Fibroblast of skin of abdomen (primary cell): ENCODE measurements at places on chromosomes 2 and 18.
A peak's percentile ranks its signal among the peaks of the same experiment; 100 is the strongest.

GRCh38 chr18:52936931-52937330, 596.9 kb downstream of the DCC start:
- peak; percentile 25 for DNase-seq

GRCh38 chr2:161954103-161954502, 119.9 kb downstream of the DPP4 start:
- DNase-seq = no peak

GRCh38 chr2:102315921-102316320, 4.6 kb downstream of the IL1RL1 start:
- DNase-seq = no peak

GRCh38 chr2:149653831-149654445, 66.4 kb upstream of the MMADHC start:
- DNase-seq = no peak

DNA sequence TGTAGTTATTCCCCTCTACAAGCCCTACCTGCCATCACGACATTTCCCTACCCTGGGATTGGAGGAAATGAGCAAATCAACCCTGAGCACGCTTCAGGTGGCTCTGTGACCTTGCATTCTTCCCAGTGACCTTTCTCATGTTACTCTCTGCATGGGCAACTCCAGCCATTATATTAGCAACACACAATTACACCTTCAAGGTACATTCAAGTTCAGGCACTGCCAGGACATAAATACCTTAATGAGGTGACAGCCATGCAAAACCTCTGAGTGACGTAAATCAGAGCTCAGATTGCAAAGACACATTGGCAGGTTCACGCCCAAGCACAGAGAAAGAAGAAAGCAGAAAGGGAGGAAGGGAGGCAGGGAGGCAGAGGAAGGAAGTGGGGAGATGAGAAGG, 68.7 kb upstream of the ALK start:
- no peak for DNase-seq

DNA sequence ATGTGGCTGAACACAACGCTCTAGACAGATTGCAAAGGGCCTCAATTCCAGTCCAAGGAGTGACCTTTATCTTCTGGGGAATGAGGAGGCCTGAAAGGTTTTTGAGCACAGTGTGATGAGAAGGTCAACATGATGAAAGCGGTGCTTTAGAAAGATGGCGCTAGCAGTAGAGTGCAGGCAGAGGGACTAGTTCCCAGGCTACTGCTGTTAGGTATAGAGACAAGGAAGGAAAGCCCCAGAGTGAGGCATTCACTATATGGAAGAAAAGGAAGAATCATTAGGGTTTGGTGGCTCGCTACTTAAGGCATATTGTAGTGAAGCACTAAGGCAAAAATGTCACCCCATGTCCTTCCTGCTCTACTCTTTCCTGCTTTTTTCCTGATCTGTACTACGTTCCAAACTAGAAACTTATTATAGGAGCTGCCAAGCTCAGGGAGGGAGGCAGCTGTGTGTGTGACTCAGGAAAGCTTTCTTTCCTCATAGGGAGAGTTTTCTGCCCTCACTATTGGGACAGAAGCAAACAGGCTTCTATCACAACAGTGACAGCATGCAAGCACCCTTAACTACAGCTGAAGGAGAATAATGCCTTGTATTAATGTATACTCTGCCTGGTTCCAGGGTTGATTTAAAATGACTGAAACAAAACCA, 160.8 kb upstream of the CAVIN2 start:
- no peak for DNase-seq

GRCh38 chr2:23698721-23699579, 228.0 kb downstream of the ATAD2B start:
- peak; percentile 42 for DNase-seq

GRCh38 chr2:75462206-75462605, 98.5 kb downstream of the EVA1A start:
- no peak for DNase-seq

GRCh38 chr2:231483398-231484329, 19.4 kb upstream of the NCL start:
- no peak for DNase-seq

GRCh38 chr2:63628403-63628942, 39.7 kb downstream of the MDH1 start:
- no peak for DNase-seq

DNA sequence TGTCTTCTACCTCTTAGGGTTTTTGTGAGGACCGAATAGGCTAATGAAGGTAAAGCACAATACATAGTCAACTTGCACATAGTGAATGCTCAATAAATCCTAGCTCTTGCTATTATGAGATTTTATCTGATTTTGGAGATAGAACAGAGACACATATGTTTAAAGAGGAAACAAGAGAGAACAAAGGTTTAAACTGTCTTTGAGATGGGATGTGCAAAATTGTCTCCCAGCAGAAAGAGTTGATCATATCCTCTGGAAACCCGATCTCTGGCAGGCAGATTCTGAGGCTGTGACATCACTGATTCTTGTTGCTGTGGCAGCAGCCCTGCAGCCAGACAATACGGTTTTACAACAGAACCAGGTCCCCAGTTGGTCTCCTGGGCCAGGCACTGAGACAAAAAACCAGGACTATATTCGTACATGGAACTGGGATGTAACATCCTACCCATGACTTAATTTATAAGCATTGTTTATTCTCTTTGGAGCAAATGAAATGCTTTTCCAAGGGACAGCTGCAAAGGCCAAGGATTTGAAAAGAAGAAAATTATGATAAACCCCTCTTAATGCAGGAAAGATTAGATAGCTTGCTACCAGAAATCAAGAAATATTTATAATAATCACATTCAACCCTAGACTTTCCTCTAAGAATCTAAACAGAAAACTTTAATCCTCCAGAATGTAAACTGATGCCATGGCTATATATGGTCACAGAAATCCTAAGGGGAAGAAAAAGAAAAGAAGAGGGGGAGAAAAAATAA, 80.2 kb downstream of the SLC8A1 start:
- DNase-seq = peak; percentile 76

GRCh38 chr2:65918760-65919187, 486.4 kb upstream of the SPRED2 start:
- no peak for DNase-seq

DNA sequence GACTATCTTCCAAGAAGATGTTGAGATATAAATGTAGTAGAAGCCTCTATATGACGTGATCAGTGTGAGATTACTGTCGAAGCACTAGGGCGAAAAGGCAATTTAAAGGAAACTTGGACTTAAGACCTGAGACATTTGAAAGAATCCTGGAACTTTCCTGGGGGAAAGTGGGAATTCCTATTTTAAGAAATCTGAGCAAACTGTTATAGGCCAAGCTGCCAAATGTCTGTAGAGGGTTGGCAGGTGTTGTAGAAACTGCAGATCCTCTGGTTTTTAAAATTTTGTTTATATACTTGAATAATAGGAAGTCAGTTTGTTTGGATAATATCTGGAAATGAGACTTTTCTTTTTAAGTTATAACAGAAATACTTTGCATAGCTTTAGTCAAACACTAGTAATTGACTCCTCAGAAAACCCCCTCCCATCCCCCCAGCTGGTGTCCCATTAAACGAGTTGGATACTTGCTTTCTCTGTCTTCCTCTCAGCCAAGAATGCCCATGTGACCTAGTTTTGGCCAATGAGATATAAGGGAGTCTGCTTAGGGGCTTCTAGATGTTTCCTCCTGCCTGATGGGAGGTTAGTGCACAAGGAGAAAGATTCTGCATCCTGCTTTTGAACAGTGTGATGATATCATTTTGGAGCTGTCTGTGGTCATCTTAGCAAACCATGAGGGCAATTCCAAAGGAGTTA, 61.2 kb downstream of the MOGAT1 start:
- DNase-seq = no peak

GRCh38 chr2:212180408-212181083, 358.1 kb downstream of the ERBB4 start:
- no peak for DNase-seq

GRCh38 chr2:160096409-160096808, 34.0 kb upstream of the PLA2R1 start:
- no peak for DNase-seq

GRCh38 chr18:24885276-24885675, 424.8 kb downstream of the HRH4 start:
- DNase-seq = no peak

GRCh38 chr2:74499267-74499939, at the start of gene LBX2:
Gene LBX2 (minus strand): TSS chr2:74499603. CDS start chr2:74499537, 66 bp downstream.
- DNase-seq = no peak

- DNase-seq = no peak
These were observed 23.6 kb downstream of the THADA start for GRCh38 chr2:43572244-43572643.

GRCh38 chr2:55883357-55883756, 40.2 kb downstream of the EFEMP1 start:
- peak; percentile 61 for DNase-seq

GRCh38 chr2:191686729-191687128, 8.8 kb downstream of the NABP1 start:
- no peak for DNase-seq

DNA sequence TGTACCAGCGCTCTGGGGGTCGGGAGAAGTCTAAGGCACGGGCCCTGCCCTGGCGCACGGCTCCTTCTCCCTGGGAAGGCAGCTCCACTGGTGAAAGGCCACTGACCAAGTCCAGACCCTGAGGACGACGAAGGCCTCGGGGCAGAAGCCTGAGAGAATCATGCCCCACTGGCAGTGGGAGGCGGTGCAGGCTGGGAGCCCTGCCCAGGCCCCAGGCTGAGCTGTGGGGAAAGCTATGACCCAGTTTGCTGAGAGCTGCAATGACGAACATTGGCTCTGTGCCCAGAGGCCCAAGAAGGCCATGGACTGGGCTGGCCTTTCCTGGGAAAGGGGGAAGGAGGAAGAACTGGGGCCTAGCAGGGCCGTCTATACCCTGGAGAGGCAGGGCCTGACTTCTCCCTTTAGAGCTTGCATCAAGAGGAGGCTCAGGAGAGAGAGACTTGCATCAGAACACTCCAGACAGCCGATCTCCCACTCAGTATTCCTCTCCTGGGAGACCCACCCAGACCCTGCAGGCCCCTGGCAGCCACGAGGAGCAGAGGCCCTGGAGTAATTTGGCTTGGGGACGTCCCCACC, 32.9 kb downstream of the HS1BP3 start:
- peak; percentile 96 for DNase-seq

GRCh38 chr2:11559786-11560155, 25.9 kb downstream of the GREB1 start:
- no peak for DNase-seq

GRCh38 chr2:239811806-239812560, 213.2 kb downstream of the NDUFA10 start:
- DNase-seq = no peak

DNA sequence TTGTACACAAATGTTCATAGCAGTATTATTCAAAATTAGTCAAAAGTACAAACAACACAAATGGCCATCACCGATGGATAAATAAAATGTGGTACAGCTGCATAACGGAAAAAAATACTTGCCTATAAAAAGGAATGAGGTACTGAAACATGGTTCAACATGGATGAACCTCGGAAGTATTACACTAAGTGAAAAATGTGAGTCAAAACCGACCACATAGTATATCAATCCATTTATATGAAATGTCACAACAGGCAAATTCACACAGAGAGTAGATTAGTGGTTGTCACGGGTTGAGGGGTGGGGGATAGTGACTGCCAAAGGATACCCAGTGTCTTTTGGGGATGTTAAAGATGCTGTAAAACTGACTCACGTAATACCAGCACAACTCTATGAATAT, 3.5 kb downstream of the SS18 start:
- no peak for DNase-seq

DNA sequence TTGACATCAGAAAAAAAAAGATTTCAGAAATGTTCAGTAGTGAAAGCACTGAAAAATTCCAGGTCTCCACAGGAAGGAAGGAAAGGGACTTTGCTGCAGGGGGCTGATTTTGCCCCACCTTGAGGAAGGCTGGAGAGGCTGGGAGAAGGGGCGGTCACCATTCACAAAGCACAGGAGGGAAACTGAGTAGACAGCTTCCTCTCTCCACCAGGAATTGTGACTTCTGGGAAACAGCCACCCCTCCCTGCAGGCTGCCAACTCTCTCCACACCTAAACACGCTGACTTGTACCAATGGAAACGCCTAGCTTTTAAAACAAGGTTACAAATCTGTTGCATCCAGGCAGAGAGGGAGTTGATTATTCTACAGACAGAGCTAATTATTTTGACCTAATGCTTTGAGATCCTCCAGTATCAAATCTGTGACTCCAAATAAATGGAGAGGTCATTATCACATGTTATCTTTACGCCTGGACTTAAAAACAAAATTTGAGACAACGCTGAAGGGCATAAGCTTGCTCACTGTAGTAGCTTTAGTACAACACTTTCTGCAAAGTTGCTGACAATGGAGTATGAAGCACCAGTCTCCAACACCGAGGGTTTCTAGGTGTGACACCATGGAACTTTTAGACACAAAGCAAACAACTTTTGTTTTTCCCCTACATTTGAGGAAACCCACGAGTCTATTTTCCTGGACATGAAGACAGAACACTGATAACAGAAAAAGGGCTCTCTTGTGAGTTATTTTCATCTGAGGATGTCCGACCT, 42.7 kb downstream of the EPHA4 start:
- no peak for DNase-seq

- DNase-seq = no peak
These were observed 288.1 kb downstream of the CCDC178 start for GRCh38 chr18:33152376-33152775.

DNA sequence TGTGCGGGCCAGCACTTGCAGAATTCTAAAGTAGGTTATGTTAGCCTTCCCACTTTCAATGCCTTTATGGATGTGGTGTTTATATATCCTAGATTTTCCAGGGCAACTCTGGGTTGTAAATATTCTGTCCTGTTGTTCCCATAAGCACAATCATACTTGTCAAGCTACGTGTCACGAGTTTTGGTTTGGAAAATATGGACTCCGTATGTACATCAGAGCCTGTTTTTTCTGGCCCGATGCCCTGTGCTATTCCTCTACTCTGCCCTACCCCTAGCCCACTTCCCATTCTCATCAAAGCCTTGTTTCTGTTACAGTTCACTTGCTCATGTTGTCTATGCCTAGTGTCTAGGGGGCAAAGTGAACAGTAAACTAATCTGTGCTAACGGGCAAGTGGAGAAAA, 27.0 kb upstream of the ZEB2 start:
- DNase-seq = peak; percentile 64

DNA sequence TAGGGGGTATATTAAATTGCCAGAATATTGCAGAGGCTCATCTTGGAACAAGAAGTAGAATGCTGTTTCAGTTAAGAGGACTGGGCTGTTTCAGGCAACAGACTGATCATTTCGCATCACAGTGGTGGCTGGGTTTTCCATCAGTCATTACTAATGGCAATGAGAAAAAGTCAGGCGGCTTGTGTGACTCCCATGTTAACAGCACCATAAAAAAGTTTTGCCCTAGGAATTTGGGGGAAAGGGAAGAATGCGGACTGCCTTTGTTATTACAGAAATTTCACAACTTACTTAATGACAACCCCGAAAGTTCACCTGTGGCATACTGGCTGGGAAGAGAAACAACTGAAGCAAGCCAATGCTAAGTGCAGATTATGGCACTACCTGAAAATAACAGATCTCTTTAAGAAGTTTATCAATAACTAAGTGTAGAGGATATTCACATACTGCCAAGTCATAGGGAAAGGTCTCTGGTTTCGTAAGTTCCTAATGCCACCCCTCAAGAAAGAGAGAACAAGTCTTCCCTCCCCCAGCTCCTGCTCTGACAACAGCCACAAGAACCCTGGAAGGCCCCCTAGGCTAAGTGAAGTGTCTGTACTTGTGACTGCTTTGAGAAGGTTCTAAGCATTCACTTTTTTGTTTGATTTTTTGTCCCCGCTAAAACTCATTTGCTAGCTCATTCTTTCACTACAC, 40.5 kb upstream of the AP1S3 start:
- DNase-seq = no peak
